ENCODE measurements at places on chromosomes 6 and 20. TPM values are rescaled to one million over a fixed set of nuclear protein-coding genes. Genes with fewer than 3 reads are reported as not detected.

GRCh38 chr20:11585752-11586352, 331.8 kb upstream of the BTBD3 start:
- no peak for DNase-seq

- no peak for DNase-seq
Measured at GRCh38 chr6:132401618-132402285, 477 bp upstream of the MOXD1 start.

The TULP1 gene
- total RNA-seq: not detected

The MMS22L gene
- 8.0 TPM for total RNA-seq

The BTN3A1 gene
- total RNA-seq: 27.2 TPM

- DNase-seq: no peak
Measured at GRCh38 chr20:10584371-10584770, 89.4 kb downstream of the JAG1 start.

GRCh38 chr6:89242574-89243330, 25.6 kb upstream of the GABRR1 start:
- no peak for DNase-seq

DNA sequence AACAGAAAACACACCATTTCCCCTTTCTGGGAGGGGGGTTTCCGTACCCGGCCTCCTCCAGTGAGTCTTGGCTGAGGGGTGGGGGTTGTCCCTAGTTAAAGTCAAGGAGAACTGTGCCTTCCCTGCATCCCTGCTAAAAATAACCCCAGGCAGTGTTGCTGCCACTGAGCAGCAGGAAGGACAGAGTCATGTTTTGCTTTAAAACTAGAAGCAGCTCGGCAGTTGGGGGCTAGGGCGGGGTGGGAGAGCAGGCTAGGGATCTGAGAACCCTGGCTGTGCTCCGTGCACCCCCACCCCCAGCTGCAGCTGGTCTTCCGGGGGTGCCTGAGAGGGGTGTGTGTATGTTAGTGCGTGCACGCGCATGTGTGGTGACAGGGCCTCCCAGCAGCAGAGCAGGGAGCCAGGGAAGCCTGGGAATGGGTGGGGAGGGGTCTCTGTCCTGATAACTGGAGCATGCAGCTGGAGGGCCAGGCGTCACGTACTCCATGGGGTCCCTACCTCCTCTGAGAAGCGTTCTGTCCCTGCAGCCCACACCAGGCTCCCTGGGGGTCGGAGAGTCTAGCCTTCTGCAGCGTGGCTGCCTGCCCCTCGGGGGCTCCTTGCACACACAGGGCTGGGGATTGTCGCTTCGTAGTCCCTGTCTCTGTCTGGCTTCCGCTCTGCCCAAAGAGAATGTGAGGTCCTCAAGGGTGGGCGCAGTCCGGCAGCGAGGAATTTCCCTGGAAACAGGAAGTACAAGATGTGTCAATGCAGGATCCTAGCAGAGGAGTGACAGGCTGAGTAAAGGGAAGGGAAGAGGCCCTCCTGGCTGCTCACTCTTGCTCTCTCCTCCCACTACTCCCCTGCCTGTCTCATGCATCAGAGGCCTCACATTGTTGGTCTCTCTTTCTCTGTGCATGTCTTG, 16.8 kb upstream of the ARMC12 start:
- no peak for DNase-seq

DNA sequence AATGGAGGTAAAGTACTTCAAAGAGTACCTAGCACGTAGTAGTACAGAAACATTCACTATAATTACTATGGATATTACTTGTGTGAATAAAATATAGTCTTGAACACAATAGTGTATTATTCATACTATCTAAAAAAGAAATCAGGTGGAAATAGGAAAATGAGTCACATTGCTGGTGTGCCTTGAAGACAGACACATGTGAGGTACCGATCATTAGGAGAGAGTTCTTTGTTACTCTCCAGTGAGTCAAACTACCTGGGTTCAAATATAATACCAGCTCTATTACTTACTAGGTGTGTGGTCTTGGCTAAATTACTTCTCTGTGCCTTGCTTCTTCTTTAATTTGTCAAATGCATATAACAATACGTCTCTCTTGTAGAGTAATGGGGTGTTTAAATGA, 50.8 kb upstream of the BEND6 start:
- no peak for DNase-seq

DNA sequence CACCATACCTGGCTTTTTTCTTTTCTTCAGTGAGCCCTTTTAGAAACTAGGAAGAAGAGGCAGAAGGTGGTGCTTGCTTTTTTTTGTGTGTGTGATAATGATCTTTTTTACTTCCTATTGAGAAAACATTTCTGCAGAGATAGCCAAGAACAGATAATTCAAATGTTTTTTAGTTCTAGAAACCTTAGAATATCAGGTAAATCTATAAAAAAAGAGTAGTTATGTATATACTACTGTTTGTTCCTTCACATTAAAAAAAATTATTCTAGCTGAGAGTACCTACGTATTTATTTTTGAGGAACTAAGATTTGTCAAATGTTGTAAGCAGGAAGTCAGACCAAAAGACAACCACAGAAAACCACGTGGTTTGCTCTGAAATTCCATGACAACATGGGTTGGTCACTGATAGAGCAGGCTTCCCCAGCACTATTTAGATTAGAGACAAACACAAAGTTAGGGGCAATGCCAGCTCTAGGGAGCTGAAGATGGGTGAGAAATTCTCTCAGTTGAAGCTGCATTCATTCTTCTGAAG, 12.8 kb downstream of the STK4 start:
- no peak for DNase-seq

The KIF13A gene
- total RNA-seq: 59.7 TPM

DNA sequence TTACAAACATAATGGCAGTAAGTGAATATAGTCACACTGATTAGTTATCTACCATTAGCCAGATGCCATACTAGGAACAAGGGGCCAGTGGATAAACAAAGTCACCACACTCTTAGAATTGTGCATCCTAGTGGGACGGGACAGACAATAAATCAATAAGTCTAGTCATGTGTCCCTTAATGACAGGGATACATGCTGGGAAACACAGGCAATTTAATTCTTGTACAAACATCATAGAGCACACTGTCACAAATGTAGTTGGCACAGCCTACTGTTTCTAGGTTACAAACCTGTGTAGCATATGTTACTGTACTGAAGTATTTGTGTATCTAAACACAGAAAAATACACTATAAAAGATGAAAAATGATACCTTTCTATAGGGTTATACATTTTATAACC, 123.0 kb upstream of the FAM184A start:
- DNase-seq: no peak

- DNase-seq: no peak
Measured at GRCh38 chr20:24448170-24448569, 21.3 kb upstream of the SYNDIG1 start.

The SLC23A2 gene
- total RNA-seq: 21.9 TPM

DNA sequence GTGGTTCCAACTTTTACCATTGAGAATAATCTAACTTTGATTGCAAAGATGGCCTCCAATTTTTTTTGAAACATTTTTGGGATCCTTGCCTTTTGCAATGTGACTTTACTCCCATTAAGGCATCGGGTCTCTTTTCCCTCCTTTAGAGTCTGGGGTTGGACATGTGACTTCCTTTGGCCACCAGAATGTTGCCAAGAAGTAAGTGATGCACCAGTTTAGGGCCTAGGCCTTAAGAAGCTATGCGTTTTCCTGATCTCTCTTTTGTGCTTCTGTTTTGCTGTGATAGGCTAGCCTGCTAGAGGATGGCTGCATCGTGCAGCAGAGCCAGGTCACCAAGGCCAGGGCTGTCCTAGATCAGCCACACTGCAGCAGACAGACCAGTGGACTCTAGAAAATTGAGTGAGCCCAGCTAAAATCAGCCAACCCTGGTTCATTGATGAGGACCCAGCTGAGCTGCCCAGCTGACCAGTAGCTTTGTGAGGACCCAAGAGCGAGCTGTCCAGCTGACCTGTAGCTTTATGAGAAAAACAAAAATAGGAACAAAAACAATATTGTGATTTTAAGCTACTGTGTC, 594.0 kb upstream of the JAG1 start:
- DNase-seq: no peak

GRCh38 chr6:160128879-160129516, 7.4 kb downstream of the SLC22A1 start:
- DNase-seq: no peak

GRCh38 chr20:24118441-24119175, 130.0 kb upstream of the GGTLC1 start:
- DNase-seq: no peak

The EEF1E1 gene
- total RNA-seq: 52.7 TPM

- no peak for DNase-seq
Measured at GRCh38 chr6:43921039-43921438, 151.0 kb downstream of the VEGFA start.

GRCh38 chr6:6497976-6498375, 90.5 kb upstream of the LY86 start:
- DNase-seq: no peak

DNA sequence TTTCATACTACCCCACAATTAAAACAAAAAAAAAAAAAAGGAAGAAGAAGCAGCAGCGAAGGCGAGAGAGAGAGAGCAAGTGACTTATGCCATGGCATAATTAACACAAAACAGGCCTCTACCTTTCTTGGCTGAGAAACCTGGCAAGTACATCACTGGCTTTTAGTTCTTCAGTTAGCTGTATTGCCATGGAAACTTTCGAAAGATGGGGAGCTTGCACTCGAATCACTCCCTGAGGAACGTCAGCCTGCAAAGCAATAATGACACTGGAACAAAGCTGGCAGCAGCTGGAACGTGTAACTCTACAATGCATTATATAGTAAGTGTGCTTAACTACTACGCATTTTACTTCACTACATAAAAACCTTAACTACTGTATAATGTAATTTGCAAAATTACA, 126.1 kb downstream of the ARHGAP18 start:
- no peak for DNase-seq

DNA sequence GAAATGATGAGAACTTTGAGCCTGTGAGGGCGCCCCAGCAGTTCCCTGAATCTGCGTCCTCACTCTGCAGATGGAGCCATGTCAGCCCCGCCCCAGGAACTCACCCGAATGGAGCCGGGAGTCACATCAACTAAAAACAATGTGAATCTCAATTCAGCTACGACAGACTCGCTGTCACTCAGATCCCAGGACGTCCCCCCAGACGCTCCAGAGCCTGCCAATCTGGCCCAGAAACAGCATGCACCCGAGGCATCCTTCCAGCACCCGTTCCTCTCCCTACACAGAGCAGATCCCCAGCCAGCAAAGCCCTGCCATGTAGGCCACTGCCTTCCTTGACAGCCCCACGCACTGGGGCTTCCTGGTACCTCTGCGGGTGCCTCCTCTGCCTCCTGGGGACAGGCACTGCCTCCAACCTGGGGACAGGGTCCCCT, 248.0 kb downstream of the TTLL2 start:
- DNase-seq: no peak

- DNase-seq: no peak
Measured at GRCh38 chr20:59958123-59958522, at the start of gene CDH26. Gene CDH26 (plus strand): TSS chr20:59958423. CDS start chr20:59958727, 304 bp downstream.

The KCNB1 gene
- total RNA-seq: 1.0 TPM

GRCh38 chr6:30810813-30811339, 66.5 kb upstream of the IER3 start:
- DNase-seq: no peak

- DNase-seq: no peak
Measured at GRCh38 chr6:169794317-169795055, 43.1 kb downstream of the ERMARD start.

The TINAG gene
- not detected for total RNA-seq

- DNase-seq: no peak
Measured at GRCh38 chr20:15546525-15547023, 1026.7 kb downstream of the KIF16B start.

DNA sequence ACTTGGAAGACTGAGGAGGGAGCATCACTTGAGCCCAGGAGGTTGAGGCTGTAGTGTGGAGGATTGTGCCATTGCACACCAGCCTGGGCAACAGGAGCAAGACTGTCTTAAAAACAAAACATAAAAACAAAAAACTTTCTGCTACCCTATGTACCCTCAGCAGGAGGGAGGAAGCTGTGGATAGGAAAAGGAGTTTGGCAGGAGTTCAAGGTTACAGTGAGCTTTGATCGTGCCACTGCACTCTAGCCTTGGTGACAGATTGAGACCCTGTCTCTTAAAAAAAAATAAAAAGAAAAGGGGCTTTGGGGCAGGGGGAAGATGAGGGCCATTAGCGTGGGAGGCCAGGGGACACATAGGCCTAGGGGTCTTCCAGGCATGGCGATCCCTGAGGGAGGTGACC, 135.7 kb downstream of the DHX35 start:
- DNase-seq: no peak

DNA sequence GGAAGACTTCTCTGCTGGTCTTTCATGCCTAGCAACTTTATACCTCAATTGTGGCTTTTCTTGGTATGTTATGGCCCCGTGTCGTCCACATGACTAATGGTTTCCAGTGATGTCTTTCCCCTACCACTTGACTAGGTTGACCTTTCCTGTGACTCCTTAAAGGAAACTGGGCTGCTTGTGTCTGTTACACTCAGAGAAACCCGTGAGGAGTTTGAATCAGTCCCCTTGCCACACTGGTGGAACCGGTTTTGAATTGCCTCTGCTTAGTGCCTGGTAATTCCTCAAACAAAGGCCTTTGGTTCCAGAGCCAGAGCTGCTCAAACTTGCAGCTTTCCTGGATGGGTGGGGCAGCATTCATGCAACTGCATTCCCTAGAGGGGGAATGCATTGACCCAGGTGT, 21.9 kb downstream of the ECT2L start:
- DNase-seq: peak; percentile 90

The PLCB4 gene
- 6.7 TPM for total RNA-seq

- DNase-seq: no peak
Measured at GRCh38 chr6:11979866-11980265, 32.2 kb upstream of the HIVEP1 start.

GRCh38 chr6:52407467-52407866, 12.7 kb upstream of the EFHC1 start:
- DNase-seq: no peak

DNA sequence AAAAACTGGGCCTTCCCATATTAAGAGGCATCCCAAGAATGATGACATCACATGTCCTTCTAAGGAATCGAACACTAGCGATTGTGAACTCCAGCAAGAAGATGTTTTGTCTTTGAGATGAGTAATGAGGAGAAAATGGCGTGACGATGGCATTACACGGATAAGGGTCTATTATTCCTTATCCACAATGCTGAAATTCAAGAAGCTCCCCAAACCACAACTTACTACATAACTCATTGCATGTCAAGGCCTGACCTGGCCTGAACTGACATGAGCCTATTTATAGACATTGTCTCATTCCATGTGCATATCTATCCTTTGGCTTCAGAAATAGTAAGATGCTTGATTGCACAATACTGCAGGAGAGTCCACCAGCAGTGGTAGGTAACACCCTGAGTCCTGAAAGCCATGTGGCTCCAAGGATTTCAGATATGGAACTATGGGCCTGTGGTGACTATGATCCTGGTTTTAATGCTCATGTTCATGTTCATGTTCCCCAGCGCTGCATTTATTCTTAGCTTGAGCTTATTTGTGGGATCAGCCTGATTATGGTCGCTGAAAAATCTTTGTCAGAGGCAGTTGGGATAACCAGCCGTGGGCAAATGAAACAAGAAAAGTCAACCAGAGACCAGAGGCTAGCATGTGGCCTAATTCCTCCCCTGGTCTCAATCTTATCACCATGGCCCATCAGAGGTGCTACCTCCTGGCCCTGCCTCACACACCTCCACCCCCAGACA, 183.2 kb upstream of the JARID2 start:
- DNase-seq: no peak

The HDGFL1 gene
- total RNA-seq: not detected

The RBM24 gene
- total RNA-seq: not detected

Data from upper lobe of left lung (tissue), 6 donors.